ENCODE measurements at places on chromosomes 2 and 18. TPM values are rescaled to one million over a fixed set of nuclear protein-coding genes. Genes with fewer than 3 reads are reported as not detected.

DNA sequence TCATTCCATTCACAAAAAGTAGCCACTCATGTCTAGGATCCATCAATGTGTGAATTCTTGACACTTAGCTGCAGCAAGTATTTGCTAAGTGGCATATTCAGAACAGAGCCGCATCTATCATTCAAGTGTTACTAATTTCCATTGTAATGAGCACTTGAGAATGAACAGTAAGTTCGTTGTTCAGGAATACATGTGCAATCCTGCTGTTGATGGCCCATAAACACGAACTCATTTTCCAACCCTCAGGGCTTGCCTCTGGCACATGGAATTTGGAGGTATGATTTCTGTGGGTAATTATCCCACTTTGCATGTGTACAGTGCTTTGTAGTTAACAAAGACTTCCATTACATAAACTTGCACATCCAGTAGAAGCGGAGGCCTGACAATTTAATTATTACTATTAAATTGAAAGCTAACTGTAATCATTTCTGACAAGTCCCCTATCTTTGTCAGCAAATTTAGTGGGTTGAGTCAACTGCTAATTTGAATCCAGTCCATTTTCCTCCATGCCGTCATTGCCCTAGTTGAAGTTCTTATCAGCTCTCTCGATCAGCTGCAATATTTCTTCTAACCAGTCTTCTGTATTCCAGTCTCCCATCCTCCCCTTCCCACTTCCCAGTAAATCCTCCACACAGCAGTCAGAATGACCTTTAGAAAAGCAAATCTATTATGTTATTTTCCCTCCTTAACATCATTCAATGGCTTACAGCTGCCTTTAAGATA lies 116.0 kb upstream of the AQP4 start:
- DNase-seq = no peak

The REG1B gene
- not detected for total RNA-seq

- DNase-seq = no peak
These were observed 6.5 kb downstream of the CTLA4 start for GRCh38 chr2:203873921-203874631.

The ANO7 gene
- 1.1 TPM for total RNA-seq

The POTEI gene
- total RNA-seq = not detected

All from fibroblast of the aortic adventitia (primary cell).